Astrocyte of the hippocampus (primary cell): ENCODE measurements at places on chromosomes 11 and 22.

GRCh38 chr11:10808235-10808552 lies 532 bp downstream of the EIF4G2 start:
- no peak for DNase-seq

- DNase-seq = no peak
Measured at GRCh38 chr22:21736084-21736642, 569 bp upstream of the YPEL1 start.

GRCh38 chr11:131253142-131253655 lies 117.2 kb upstream of the NTM start:
- DNase-seq = no peak

- peak; percentile 52 for DNase-seq
Measured at GRCh38 chr11:14969901-14970323, 2.2 kb downstream of the CALCA start.

DNA sequence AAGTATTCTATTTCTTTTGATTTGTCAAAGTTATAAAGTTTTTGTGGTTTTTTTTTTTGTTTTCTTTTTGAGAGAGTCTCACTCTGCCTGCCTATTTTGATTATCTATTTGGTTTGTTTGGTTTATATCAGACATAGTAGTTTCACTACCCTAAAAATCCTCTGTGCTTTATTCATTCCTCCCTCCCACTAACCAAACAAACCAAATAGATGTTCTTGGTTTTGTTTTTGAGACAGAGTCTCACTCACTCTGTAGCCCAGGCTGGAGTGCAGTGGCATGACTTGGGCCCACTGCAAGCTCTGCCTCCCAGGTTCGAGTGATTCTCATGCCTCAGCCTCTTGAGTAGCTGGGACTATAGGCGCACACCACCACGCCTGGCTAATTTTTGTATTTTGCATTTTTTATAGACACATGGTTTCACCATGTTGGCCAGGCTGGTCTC lies 67.9 kb downstream of the ENTHD1 start:
- no peak for DNase-seq
